Germinal center (tissue), 1 donor: ENCODE measurements at places on chromosomes 4 and X.
A peak's percentile ranks its signal among the peaks of the same experiment; 100 is the strongest.

DNA sequence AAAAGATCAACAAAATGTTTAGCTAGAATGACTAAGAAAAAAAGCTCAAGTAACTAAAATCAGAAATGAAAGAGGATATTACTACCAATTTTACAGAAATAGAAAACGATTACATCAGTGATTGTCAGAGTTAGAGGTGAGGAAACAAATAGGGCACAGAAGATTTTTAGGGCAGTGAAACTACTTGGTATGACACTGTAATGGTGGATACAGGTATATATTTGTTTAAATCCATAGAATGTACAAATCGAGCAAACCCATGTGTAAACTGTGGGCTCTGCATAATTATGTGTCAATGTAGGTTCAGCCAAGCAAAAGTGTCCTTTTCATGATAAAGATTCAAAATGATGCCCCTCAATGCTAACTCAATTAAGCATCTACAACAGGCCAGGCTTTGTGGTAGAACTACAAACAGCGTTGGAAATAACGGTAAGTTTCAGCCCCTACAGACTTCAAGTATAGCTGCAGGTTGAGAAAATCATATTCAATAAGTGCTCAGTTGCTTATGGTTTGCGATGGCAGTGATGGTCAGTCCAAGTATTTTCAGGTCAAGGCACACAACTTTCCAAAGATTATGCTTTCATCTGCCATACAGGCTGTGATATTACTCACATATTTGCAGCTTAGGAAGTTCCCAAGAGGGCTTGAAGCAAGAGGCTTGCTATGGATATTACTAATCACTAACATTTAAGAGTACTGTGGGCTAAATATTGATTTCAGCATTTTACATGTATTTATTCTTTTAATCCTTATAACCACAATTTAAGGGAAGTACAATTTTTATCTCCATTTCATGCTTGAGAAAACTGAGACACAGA, 158.6 kb downstream of the TET2 start:
- DNase-seq = no peak

DNA sequence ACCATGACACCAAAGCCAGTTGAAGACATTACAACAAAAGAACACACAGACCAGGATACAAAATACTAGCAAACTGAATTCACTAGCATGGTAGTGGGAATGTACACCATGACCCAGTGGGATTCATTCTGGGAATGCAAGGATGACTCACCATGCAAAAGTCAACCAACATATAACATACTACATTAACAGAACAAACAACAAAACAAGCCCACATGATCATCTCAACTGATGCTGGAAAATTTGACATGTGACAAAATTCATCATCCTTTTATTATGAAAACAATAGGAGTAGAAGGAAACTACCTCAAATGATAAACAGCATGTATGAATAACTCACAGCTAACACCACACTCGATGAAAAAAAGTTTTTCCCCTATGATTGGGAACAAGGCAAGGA, 190.2 kb downstream of the DCLK2 start:
- DNase-seq = no peak

DNA sequence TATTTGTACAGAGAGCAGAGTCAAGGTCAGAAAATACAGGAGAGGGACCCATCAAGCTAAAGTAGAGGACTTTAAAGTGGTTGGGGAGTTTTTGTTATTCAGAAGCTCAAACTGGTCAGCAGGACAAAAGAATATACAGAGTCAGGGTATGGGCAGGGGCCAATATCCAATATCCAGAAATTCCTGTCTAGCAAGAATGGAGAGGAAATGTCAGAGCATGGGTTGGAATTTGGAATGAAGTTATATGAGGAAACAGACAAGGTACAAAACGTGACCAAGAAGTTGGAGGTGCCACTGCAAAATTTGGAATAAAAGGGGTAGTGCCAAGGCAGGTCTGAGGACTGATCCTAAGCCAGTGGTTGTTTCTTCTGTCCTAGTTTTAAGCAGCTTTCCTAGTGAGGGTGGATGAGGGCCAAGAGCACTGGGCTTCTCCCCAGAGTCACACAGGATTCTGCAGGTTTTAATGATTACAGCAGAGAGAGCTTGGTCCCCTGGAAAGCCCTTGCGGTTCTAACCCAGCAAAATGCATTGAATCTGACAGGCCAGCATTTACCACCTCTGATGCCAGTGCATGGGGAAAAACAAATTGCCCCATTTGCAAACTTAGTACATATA, 304.7 kb upstream of the FTHL17 start:
- DNase-seq = no peak

DNA sequence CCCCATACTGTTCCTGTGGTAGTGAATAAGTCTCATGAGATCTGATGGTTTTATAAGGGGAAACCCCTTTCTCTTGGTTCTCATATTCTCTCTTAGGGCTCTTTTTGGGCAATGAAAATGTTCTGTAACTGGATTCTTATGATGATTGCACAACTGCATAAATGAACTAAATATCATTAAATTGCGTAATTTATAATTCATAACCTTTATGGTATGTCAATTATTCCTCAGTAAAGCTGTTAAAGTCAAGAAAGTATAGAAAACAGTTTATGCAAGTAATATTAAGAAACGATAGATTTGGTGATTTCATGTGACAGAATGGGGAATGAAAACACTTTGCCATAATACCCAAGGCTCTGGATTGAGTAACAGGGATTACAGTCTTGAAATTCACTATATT, 33.5 kb upstream of the SPANXD start:
- DNase-seq = no peak

DNA sequence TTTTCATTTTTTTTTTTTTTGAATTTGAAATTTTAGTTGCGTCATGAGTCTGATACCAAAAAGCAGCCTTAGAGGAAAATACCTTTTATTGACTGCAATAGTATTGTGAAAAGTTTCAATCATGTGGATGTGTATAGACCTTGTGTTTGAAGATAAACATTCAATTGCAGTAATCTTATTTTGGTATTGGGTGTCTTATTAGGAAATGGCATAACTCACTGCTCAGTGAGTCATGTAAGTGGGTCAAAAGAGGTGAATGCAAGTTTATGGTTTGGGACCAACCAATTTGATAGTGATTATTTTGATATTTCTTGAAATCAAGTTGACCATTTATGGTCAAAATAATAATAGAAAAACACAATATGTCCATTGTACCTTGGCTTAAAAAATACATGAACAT, 627.8 kb upstream of the SLIT2 start:
- no peak for DNase-seq

GRCh38 chr4:181911420-181911819, 331.8 kb upstream of the TENM3 start:
- DNase-seq = no peak

DNA sequence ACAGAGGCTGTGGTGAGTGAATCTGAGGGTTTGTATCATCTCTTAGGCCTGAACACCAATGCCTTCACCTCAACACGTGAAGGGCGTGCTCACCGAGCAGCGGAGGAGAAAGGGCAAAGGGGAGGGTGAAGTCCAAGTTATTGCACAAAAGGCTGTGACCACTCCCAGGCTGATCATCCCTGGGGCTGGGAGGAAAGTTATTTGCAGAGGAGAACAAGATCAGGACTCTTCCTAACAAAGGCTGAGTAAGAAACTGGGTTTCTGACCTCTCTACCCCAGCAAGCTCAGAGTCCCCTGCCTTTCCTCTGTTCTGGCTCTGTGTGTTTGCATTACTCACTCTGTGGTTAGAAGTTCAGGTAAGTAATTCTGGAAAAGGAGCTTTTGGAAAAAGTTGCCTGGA, 366.3 kb upstream of the CXorf51A start:
- DNase-seq = no peak

DNA sequence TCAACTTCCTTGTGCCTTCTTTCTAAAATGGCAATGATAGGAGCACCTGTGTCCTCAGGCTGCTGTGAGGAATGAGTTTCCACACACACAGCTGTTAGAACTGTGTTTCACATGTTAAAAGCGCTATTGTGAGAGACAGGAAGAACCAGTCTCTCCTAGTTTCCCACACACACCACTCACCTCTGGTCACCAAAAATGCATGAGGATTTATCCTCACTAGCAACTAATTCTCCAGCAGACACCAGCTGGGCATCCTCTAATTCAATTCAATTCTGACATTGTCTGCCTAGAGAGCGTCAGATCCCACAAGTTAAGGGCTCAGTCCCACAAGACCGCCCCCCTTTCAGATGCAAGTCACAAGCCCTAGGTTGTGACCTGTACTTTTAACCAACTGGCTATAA, 29.0 kb upstream of the SLC2A9 start:
- DNase-seq = no peak

DNA sequence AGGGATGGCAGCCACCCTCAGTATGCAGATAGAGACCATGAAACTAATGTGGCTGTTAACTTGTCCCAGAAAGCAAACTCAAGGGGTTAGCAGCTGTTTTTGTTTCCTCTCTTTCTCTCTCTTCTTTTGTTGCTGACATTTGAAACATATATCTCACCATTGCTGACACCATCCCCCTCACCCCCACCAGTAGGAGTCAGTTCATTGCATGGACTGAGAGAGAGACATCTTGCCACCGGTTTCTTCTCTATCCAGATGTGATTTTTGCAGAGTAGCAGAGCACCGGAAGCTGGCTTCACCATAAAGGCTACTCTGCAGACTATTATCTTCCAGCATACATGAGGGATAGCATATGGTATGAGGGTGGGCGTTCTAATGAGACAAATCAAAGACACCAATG, 177.1 kb upstream of the FRG1 start:
- no peak for DNase-seq

GRCh38 chrX:80876877-80877276, 67.2 kb upstream of the BRWD3 start:
- DNase-seq = no peak

GRCh38 chrX:87392369-87392768, 125.2 kb upstream of the KLHL4 start:
- no peak for DNase-seq

- DNase-seq = no peak
Observed at GRCh38 chr4:87310691-87311335, 11.9 kb downstream of the HSD17B13 start.

GRCh38 chr4:138727731-138728130, 287.9 kb upstream of the NOCT start:
- no peak for DNase-seq

GRCh38 chr4:3291969-3292570, 751 bp upstream of the RGS12 start:
- DNase-seq = peak; percentile 36

- no peak for DNase-seq
Observed at GRCh38 chr4:121978172-121978516, 26.3 kb upstream of the TRPC3 start.

DNA sequence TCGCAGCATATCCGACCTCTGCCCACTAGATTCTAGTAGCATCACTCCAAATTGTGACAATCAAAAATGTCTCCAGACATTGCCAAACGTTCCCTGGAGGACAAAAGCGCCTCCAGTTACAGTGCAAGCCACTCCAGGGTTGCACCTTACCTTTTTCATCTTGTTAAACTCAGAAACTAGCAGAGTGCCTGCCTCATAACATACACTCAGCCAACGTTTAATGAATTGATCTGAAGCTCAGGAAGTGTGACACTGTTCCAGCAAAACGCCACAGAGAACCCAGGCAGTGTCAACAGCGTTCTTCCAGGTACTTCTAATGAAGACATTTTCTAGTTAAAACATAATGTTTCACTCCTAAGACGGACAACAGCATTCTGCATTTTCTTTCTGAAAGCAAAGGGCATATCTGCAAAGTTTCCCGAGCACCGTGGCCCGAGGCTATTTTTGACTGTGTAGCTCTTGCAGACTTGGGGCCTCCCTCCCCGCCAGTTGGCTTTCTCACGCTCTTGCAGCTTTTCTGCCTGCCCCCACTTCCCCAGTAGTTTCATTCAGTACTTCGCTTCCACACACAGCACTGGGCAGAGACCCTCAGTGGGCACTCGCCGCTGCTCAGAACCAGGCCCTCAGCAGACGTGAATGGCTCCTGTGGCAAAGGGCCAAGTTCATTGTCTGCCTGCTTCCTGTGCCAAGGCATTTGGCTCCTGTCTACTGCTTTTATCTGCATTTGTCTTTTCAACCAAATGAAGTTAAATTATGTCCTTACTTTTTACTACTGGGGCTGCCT, 133.4 kb upstream of the TTC29 start:
- no peak for DNase-seq
